ENCODE measurements at places on chromosomes 7 and 10.

- DNase-seq: no peak
Measured at GRCh38 chr7:102234131-102234530, 52.5 kb upstream of the SH2B2 start.

DNA sequence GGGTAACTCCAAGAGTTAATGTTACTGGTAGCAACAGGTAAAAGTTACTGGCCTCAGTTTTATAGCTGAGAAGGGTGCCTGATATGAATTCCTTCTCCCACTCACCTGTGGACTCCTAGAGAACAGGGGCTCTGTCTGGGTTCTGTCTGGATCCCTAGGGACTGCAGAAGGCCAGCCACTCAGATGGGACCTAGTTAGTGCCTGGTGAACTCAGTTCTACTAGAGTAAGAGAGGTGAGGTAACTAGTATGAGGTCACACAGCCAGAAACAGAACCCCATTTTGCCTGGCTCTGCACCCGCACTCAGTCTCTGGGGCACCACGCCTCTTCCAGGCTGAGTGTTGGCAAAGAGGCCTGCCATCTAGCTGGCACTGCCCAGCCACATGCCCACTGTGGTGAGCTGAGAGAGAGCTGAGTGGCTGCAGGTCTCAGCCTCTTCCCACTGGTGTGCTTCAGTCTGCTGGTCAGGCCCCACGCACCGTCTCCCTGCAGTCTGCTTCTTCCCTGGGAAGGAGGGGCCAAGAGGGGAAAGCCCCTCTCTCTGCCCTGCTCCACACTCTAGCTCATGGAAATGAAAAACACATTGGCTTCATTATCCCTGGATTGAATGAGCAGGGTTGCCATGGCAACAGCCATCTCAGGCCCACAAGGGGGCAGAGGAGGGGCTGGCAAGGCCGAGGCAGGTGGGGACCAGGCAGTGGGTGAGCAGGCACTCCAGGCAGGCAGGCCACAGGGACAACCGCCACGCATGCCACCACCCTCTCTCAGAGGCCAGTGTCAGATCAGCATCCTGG, 110.6 kb downstream of the ZMIZ1 start:
- peak; percentile 57 for DNase-seq

- no peak for DNase-seq
Measured at GRCh38 chr10:58335306-58336005, 650 bp downstream of the UBE2D1 start.

- no peak for DNase-seq
Measured at GRCh38 chr7:140519007-140519399, 39.7 kb upstream of the MKRN1 start.
